SW480 (cell line): ENCODE measurements at places on chromosomes 5 and 9.

DNA sequence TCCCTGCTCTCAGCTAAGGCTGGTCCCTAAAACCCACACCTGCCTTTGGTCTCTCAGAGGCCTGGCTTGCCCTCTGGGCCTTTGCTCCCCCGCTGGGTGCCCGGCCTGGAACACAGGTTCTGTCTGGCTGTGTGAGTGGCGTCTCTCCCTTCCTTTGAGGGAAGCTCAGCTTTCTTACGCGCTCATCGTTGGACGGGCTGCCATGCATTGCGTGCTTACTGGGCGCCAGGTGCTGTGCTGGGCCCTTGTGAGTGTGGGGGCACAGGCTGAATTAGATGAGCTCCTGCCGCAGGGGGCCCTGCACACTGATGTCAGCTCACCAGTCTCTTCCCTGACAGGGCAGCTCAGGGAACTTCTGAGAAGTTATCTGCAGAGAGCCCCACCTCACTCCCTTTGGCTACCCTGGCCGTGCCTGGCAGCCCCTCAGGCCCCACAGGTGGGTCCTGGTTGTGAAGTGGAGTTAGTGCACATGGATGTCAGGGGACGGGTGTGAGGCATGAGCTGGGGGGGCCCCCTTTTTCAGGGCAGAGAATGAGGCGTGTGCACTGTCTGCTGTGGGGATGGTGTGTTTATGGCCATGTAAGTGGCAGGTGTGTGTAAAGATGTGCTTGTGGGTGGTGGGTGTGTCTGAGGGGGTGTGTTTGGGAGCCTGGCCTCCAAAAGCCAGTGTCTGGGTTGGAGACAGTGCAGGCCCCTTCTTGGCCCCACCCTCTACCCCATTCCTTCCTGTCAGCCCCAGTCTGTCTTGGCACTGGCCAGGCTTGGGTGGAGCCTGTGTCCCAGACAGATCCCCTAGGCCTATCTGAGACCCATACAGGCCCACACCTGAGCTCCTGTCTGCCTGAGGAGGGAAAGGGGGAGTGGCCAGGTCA, 7.5 kb upstream of the RMND5B start:
- no peak for DNase-seq

- DNase-seq: no peak
Measured at GRCh38 chr9:20476912-20477521, 145.3 kb downstream of the MLLT3 start.

DNA sequence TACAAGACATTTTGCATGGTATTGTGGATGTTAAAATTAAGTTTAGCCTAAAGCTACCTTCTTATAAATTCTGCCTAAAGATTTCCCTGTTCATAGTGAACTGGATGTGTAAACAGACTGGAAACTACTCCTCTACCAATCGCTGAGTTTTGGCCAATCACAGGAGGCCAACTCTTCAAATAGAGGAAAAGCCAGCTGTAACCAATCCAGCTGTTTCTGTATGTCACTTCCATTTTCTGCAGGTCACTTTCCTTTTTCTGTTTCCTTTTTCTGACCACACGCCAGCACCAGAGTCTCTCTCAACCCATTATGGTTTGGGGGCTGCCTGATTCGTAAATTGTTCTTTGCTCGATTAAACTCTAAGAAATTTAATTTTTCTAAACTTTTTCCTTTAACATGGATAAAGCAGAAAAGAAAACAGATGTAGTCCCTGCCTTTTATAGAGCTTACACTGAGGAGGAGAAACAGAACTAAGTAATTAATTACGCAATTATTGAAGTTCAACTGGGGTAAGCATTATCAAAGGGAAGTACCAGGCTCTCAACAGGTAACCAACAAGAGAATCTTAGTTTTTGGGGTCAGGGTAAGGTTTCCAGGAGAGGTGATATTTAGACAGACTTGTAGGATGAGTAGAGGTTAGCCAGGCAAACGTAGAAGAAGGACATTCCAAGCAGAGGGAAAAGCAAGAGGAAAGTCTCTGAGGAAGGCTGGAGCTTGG, 27.7 kb downstream of the RANBP3L start:
- DNase-seq: no peak

DNA sequence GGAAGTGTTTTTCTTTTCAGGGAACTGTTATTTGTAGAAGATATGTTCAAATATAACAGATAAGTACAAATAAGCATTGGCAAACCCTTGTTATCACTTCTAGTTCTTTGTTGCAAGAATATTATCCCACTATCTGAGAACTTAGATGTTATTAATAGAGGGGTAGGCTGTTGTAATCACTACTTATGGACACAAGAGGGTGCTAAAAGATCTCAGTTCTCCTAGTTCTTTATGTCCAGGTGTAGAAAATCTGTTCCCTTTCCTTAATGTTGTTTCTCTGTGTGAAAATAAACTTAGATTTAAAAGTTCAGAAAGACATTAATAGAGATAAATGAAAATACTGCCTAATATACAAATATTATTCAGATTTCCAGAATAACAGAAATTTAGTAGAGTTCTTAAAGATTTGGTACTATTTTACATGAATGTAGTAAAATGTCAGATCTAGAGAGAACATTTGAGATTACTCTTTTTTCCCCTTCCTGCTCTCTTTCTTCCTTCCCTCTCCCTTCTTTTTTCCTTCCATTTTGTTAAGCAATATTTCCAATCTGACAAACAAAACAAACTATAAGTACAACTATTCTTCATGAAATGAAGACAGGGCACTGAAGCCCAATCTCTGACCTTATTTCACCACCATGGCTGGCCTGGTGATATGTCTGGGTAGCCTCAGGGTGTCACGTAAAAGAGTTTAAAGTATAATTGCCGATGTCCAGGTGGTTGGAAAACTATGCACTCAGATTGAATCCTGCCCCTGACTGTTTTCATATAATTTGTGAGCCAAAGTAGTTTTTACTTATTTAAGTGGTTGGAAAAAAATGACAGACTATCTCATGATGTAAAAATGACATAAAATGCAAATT, 43.6 kb upstream of the C5orf46 start:
- peak; percentile 74 for DNase-seq

DNA sequence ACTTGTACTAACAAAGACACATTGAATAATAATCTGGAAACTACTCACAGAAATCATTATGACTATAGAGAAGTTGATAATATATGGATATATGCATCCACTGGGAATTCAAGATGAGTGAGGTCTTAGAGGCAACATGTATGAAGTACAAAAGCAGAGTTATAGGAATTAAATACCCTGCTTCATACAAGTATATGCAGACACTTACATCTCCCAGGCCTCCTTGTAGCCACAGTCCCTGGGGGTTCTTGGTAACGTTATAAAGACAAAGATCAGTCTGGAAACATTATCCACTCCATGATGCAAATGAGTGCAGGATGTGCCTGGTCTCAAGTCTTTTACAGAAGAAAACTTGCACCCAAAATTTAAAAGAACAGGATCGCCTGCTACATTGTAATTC, 92.4 kb upstream of the ANXA1 start:
- DNase-seq: no peak

DNA sequence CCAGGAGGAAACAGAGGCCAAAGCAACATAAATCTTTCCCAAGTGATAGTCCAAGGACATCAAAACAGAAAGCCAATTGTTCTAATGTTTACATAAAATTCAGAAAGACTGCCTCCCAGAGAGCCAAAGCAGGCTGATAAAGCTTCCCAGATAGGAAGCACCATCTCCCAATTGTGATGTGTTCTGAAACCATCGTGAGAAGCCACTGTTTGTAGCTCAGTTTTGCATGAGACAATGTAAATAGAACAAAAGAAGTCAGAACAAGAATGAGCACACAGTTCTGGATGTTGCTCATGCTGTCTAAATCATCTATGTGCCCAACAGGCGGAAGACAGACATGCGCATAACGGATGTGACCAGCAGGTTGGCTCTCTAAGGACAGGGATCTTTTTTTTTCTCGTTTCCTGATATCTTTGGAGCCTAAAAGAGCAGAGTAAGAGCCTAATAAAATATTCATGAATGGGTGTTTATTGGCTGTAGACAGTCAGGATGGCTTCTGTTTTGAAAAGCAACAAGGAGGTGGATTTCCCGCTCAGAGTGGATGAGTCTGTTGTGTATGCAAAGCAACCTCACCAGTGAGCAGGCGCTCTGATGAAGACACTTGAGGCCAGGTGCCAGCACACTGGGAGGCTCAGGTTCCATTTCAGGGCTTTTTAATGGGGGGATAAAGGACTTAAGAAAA, 113.6 kb downstream of the GNA14 start:
- DNase-seq: no peak

GRCh38 chr9:21016701-21017491, 14.5 kb downstream of the HACD4 start:
- DNase-seq: no peak

DNA sequence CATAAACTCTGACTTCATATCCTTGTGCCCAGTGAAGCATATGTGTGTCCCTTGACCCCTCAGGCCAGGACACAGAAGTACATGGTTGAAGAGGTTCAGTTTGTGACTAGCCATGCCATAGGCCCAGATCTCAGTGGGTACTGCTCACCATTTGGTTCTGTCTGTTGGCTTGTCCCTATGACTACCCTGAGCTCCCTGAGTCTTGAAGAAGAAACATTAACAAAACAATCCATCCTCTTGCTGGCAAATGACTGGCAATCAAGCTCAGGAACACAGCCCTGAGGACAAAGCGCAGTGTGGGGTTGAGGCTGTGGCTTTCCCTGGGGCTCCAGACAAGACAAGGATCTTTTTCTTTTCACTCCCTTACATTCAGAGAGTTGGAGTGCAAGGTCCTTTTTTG, 46.3 kb downstream of the TNFAIP8 start:
- DNase-seq: no peak

GRCh38 chr9:72826996-72827949, 125.6 kb downstream of the ALDH1A1 start:
- DNase-seq: no peak

- no peak for DNase-seq
Measured at GRCh38 chr5:180304431-180305375, 12.8 kb upstream of the MAPK9 start.

DNA sequence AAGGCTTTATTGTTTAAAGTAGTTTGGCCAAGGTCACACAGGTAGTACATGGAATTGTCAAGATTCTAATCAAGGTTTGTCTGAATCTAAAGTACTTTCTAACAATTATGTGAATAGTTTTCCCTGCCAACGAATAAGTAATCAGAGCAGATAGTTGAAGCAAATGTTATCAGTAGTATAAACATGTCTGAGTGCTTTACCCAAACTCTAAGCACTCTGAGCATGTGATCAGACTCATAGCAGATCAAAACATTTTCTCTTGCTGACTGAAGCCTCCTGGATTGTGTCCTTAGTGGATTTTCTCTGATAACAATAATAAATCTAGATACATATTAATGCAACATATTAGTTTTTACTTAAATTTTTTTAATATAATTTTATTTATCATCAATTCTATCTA, 995.0 kb downstream of the EFNA5 start:
- no peak for DNase-seq

- DNase-seq: no peak
Measured at GRCh38 chr9:105273731-105274130, 29.3 kb downstream of the SLC44A1 start.

DNA sequence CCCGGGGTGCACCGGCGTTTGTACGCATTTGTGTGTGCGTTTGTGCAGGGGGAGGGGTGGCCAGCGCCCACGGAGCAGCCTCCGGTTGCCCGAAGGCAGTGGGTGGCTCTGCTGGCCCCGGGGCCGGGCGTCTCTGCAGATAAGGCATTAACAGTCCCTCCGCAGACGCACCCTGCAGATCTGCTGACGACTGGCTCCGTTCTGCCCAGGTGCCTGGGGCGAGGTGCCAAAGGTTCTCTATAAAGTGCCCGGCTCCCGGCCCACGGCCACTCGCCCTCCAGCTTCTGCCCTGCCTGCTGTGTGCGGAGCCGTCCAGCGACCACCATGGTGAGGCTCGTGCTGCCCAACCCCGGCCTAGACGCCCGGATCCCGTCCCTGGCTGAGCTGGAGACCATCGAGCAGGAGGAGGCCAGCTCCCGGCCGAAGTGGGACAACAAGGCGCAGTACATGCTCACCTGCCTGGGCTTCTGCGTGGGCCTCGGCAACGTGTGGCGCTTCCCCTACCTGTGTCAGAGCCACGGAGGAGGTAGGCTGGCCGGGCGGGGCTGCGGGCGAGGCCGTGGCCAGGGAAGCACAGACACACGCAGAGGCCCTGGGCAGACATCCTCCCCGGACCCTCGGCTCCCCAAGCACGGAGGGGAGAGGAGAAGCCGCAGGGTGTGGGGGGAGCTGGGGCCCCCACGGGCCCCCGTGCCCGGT, at the start of gene SLC6A19:
Gene SLC6A19 (plus strand): TSS at position 269 of the 699 bp plus-strand sequence. CDS start 56 bp downstream, at position 325.
- no peak for DNase-seq

GRCh38 chr9:137971477-137972138, 94.0 kb downstream of the CACNA1B start:
- no peak for DNase-seq

- no peak for DNase-seq
Measured at GRCh38 chr5:57420801-57421200, 61.8 kb downstream of the ACTBL2 start.

GRCh38 chr9:120474591-120475243, 105.2 kb downstream of the CDK5RAP2 start:
- DNase-seq: no peak

- DNase-seq: peak; percentile 76
Measured at GRCh38 chr5:115838885-115839518, 2.4 kb downstream of the ATG12 start.

- no peak for DNase-seq
Measured at GRCh38 chr5:127519527-127519926, 2.1 kb downstream of the PRRC1 start.

- no peak for DNase-seq
Measured at GRCh38 chr5:115409094-115409493, 112.6 kb upstream of the CCDC112 start.

GRCh38 chr5:68661237-68661636, 432.6 kb upstream of the SLC30A5 start:
- peak; percentile 6 for DNase-seq

- no peak for DNase-seq
Measured at GRCh38 chr9:119197893-119198607, 171.2 kb downstream of the BRINP1 start.

- no peak for DNase-seq
Measured at GRCh38 chr5:78606241-78606640, 42.3 kb downstream of the LHFPL2 start.

DNA sequence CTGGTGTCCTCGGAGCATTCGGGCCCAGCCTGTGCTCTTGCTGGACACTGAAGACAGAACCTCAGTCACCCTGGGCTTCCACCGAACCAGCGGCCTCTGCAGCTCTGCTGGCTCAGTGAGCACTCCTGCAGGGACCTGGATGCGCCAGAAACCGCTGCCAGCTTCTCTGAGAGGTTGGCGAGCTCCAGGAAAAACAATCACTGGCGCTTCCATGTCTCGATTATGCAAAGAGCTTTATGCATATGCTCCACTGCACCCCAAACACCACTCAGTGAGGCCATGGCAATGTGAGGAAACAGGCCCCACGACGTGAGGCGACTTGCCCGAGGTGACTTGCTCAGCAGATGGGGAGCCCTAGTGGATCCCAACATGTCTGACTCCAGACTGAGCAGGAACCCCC, 11.0 kb downstream of the PRDM12 start:
- no peak for DNase-seq

GRCh38 chr9:4997631-4998030, 12.6 kb downstream of the JAK2 start:
- DNase-seq: no peak

GRCh38 chr9:129070696-129071525, 10.0 kb upstream of the DOLPP1 start:
- no peak for DNase-seq

GRCh38 chr9:125785248-125785751, 38.1 kb downstream of the PBX3 start:
- DNase-seq: peak; percentile 62
